Liver (tissue), 10 donors: ENCODE measurements at places on chromosomes 5 and 9. TPM values are rescaled to one million over a fixed set of nuclear protein-coding genes. Genes with fewer than 3 reads are reported as not detected.

Gene TMEM141
- total RNA-seq = 58.9 TPM

DNA sequence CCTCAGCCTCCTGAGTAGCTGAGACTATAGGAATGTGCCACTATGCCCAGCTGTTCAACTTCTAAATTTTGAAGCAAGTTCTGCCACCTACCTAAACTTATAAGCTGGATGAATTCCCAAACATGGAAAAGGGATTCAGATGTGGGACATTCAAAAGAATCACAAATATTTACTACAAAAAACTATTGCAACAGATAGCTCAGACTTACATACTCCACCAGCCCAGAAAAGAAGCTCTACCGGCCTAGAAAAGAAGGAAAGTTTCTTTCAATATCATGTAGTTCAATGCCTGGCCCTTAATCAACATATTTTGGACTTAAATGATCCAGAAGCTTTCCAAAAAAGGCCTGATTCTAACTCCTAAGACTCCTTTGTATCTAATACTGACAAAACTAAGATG is 23.8 kb downstream of the SH3RF2 start:
- DNase-seq = no peak
- H3K4me3 ChIP-seq = no peak overlapping the region
- no peaks in the 10 kb centered on the region for H3K4me1 ChIP-seq
- H3K27me3 ChIP-seq = no peaks in the 10 kb centered on the region

DNA sequence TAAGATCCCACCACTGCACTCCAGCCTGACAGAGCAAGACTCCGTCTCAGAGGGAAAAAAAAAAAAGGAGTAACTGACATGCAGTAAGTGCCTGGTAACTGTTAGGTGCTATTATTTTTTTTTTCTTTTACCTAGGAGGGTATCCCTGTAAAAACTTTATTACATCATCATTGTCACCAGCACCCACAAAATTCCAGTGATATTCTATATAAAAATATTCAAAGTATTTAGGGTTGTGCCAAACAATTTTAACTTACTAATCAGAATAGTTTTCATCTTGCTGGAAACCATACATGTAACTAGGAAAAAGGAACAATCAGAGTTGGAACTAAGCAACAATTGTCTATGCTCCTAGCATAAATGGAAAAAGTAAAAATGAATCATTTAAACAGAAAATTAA is 112.4 kb downstream of the SSBP2 start:
- H3K4me3 ChIP-seq = no peak overlapping the region
- H3K27me3 ChIP-seq = no peaks in the 10 kb centered on the region
- no peak for DNase-seq
- H3K4me1 ChIP-seq = no peaks in the 10 kb centered on the region
- no peak overlapping the region for H3K27ac ChIP-seq
- no peaks in the 10 kb centered on the region for H3K36me3 ChIP-seq

Gene GDA
- total RNA-seq = 0.37 TPM

- DNase-seq = no peak
- no peaks in the 10 kb centered on the region for H3K36me3 ChIP-seq
- no peak overlapping the region for H3K27ac ChIP-seq
- no peak overlapping the region for H3K4me3 ChIP-seq
- no peaks in the 10 kb centered on the region for H3K27me3 ChIP-seq
Measured at GRCh38 chr5:127351418-127351817, 60.8 kb downstream of the MEGF10 start.

DNA sequence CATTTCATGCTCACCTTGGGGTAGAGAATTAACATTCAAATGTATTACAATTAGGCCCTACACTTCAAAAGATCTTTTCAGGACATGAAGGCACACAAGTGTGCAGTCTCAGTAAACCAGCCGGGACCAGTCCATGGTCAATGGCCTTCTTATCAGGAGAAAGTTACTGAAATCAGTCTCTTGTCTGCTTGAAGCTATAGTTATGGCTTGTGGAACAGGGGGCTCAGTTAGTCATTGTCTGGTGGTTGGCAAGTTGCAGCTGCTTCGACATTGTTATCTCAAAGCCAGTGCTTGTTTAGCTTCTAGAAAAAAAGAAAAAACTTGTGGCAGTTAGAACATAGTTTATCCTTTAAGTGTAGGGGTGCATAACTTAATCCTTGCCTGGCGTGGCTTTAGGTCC is 213.1 kb upstream of the ACO1 start:
- no peak overlapping the region for H3K4me3 ChIP-seq
- no peak for DNase-seq
- H3K27ac ChIP-seq = no peak overlapping the region
- no peaks in the 10 kb centered on the region for H3K36me3 ChIP-seq
- no peaks in the 10 kb centered on the region for H3K4me1 ChIP-seq
- no peaks in the 10 kb centered on the region for H3K27me3 ChIP-seq

Gene SLC6A7
- not detected for total RNA-seq

Gene CNTFR
- 0.75 TPM for total RNA-seq
